ENCODE measurements at places on chromosomes 5 and 9. TPM values are rescaled to one million over a fixed set of nuclear protein-coding genes. Genes with fewer than 3 reads are reported as not detected.

DNA sequence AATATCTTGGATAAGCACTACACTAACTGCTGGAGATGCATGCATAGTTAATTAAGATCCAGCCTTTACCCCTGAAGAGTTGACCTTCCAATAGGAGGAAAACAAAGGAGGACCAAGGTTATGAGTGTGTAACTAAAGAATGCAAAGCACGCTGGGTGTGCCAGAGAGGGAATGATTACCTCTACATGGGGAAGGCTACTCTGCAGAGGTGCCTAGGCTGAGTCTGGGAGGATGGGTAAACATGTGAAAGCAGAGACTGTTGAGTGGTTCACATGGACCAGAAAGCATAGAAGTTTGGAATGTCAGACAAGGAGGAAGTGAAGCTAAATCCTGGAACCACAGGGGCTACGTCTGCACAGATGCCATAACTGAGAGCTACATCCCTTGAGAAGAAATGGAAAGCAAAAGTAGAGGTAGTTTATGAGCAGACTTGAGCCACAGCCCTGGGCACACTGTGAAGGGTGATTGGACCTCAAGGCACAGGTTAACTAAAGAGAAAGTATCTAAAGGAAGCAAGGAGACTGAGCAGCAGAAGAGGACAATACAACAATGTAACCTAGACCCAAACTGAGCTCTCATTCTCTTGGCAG, 176.2 kb downstream of the DENND1A start:
- H3K4me3 ChIP-seq: no peak overlapping the region
- H3K4me1 ChIP-seq: no peaks in the 10 kb centered on the region

- no peak for DNase-seq
- H3K27me3 ChIP-seq: no peaks in the 10 kb centered on the region
- no peak overlapping the region for H3K4me3 ChIP-seq
- peaks cover 4% of the 10 kb centered on the region for H3K36me3 ChIP-seq
- no peak overlapping the region for H3K27ac ChIP-seq
Measured at GRCh38 chr9:113042884-113043657, 13.5 kb downstream of the ZFP37 start.

- H3K27ac ChIP-seq: peak overlapping the region; percentile 52
- no peaks in the 10 kb centered on the region for H3K27me3 ChIP-seq
- no peak for DNase-seq
Measured at GRCh38 chr9:106622164-106622487, 240.8 kb upstream of the ZNF462 start.

Gene SOX30
- total RNA-seq: not detected

Gene PTGER4
- 19.4 TPM for total RNA-seq

Gene NUTM2F
- not detected for total RNA-seq

All from vagina (tissue), 2 donors.